ENCODE measurements at places on chromosomes 2 and 18.

GRCh38 chr2:140869107-140869506 lies 1261.7 kb downstream of the LRP1B start:
- DNase-seq, result no peak

GRCh38 chr18:48957136-48957535 lies 6.4 kb upstream of the SMAD7 start:
- no peak for DNase-seq

- DNase-seq, result no peak
Observed at GRCh38 chr2:160087854-160088745, 25.7 kb upstream of the PLA2R1 start.

DNA sequence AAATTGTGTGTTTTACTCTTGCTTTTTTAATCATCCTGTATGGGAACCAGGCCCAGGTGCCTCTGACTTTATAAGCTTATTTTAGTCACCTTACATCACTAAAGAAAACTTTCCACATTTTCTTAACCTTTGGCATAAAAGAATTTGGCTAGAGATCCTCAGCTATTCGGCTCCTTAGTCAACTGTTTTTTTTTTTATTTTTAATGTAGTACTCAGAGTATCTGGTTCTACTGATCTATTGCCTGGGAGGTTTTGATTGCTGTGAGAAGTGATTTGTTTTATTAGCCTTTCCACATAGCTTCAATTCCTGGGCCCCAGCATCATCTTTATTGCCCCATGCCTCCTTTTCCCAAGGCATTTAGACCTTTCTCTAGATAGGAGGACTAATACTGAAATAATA lies 121.0 kb downstream of the MYO1B start:
- peak; percentile 59 for DNase-seq

DNA sequence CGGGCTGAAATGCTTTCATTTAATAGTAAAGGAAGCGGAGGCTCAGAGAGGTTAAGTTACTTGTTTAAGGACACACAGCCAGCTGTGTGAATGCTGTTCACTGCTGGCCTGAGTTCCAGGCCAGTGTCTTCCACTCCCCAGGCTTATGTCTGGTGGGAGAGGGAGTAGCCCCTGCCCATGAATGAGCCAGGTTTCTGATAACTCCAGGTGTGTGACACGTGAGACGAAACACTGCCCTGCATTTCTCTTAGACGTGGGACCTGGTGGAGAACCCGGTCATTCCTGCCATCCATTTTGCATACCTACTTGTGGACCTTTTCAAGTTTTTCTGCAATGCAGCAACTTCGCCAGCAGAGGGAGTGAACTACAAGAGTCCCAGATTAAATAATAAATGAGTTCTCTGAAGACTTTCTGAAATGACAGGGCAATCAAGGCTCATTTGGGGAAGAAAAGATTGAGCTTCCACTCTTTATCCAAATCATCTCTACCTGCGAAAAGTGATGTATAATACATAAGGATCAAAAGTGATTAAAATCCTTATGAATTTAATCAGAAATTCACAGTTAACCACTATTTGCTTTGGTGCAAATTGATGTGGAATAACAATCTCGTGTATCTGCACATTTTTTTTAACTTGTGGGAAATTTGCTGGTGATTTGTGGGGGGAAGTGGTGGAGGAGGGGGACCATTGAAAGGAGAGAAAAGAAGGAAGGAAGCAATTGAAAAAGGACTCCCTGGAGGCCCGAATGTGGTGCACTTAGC lies 79.4 kb upstream of the ASB18 start:
- DNase-seq, result peak; percentile 42

Measured in AG09319 (cell line).